Colonic mucosa (tissue), 4 donors: ENCODE measurements at places on chromosomes 5 and 9.
A peak's percentile ranks its signal among the peaks of the same experiment; 100 is the strongest.

- DNase-seq: peak; percentile 29
Observed at GRCh38 chr5:140113180-140113698, 670 bp upstream of the PURA start.

GRCh38 chr5:72849546-72849945 lies 33.1 kb downstream of the TNPO1 start:
- no peak for DNase-seq

DNA sequence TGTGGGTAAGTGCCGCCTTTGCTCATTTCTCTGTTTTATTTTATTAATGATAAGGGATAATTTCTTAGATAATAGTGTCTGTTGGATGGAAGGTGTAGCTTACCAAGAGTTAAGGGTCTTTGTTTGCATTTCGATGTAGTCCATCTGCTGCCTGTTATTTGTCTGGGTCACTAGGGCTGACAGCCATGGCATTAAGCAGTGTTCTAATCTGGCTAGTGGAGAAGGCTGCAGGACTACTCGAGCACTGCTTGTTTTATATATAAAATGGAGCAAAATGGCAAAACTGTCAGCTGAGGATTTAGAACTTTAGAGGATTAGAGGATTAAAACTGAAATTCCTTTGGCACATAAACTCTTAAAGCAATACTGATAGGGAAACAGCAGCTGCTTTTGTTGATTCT lies 67.5 kb downstream of the C7 start:
- DNase-seq: no peak

- no peak for DNase-seq
Observed at GRCh38 chr5:171094356-171094755, 214.7 kb upstream of the TLX3 start.

- DNase-seq: no peak
Observed at GRCh38 chr9:12798066-12798770, 23.4 kb downstream of the LURAP1L start.

DNA sequence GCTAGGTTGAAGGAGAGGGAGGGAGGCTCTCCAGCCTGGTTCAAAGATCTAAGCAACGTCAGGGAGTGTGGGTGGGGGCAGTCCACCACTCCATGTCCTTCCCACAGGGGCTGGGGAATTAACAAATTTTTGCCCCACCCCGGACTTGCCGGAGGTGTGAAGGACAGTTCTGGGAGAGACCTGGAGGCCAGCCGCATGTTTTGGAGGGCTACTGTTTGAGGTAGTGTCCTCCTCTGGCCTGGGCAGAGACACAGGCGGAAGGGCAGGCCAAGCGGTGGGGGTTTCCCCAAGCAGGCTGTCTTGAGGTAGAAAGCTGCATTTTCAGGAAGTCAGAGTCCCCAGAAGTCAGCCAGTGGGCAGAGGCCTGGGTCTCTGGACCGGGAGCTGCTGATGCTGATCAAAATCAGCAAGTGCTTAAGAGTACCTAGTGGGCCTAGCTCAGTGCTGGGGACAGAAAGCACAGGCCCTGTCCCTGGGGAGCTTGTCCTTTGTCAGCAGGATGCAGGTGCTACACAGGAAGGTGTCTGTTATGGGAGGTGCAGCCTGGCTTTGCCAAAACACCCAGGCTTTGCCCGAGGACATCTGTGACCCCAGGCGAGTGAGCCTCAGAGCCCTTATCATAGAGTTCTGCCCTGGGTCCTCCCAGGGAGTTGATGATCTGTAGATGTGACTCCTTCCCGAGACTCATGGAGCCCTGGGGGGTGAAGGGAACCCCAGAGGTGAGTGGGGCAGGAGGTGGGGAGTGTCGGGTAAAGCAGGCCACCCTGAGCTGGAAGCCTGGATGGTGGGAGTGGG lies 18.5 kb downstream of the JADE2 start:
- no peak for DNase-seq

GRCh38 chr9:132797861-132798659 lies 80.0 kb downstream of the AK8 start:
- DNase-seq: no peak

- no peak for DNase-seq
Observed at GRCh38 chr5:6399980-6400910, 21.9 kb upstream of the MED10 start.
